ENCODE measurements at places on chromosomes 5 and 9.

GRCh38 chr5:18098691-18099090, 464.4 kb downstream of the TAF11L14 start:
- DNase-seq = no peak

DNA sequence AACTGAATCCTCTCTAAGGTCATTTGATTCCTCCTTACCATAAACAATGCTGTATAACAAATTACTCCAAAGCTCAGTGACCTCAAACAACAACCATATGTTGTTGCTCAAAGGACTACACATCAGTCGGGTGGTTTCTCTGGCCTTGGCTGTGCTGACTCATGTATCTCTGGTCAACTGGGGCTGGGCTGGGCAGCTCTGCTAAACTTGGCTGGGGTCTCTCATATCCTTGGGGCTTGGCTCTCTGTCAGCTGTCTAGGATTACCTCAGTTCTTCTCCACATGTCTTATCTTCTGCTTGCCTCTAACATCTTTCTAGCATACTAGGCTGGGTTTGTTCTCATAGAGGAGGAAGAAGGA, 86.4 kb downstream of the GALNT10 start:
- no peak for DNase-seq

DNA sequence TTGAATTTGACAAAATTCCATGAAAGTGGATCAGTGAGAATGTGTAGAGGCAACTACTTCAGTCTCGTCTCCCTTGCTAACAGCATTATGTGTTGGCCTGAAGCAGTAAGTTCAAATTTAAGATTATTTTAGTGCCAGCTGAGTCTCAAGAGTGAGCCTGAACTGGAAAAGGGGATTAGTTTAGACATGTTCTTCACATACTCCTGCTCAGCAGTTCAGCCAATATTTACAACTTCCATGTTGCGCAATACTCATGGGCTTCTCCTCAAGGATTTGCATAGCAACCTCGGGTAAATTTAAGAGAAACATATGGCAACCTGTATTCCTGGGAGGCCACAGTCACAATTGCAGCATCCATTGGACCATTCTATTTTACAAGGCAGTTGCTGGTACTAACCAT, 553.8 kb downstream of the PTPRD start:
- no peak for DNase-seq

DNA sequence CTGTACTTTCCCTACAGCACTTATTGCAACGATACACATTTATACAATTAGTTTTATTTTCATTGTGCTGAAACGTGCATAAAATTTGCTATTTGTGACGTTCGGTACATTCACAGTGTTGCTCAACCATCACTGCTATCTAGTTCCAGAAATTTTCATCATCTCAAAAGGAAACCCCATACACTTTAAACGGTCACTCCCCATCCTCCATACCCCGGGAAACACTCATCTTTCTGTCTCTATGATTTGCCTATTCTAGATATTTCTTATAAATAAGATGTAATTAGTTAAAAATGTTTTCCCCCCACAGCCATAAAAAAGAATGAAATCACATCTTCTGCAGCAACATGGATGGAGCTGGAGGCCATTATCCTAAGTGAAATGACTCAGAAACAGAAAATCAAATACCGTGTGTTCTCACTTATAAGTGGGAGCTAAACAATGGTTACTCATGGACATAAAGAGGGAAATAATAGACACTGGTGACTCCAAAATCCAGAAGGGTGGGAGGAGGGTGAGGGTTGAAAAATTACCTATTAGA, 40.2 kb upstream of the TEX48 start:
- no peak for DNase-seq

DNA sequence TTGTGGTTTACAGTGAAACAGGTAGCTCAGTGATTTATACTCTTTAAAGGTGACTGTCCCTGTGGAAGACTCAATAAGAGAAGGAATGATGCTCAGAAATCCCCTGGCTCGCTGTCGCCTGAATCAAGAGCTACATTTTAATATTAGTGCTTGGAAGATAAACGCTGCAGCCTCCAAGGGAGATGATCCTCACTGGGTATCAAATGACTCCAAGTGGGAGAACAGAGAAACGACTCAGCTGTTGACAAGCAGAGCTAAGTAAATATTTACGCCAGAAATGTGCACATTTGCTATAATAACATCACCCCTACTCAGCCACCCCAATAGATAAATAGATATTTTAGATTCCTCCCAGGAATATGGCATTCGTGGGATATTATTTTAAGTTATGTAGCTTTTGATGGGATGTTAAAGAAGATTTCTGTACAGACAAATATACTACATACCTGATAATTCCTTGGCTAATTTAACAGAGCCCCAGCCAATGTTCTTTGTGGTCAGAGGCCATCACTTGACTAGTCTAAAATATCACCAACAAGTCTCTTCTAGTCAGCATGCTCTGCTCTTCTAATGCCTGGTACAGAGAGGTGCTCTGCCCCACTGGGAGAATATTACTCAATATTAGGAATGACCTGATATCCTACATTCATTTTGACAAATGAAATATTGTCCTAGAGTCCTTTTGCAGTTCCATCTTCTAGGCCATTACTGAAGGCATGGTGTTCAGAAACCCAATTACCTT, 18.3 kb upstream of the CCDC192 start:
- DNase-seq = no peak

- no peak for DNase-seq
Measured at GRCh38 chr5:115184770-115185169, 15.1 kb upstream of the TRIM36 start.

DNA sequence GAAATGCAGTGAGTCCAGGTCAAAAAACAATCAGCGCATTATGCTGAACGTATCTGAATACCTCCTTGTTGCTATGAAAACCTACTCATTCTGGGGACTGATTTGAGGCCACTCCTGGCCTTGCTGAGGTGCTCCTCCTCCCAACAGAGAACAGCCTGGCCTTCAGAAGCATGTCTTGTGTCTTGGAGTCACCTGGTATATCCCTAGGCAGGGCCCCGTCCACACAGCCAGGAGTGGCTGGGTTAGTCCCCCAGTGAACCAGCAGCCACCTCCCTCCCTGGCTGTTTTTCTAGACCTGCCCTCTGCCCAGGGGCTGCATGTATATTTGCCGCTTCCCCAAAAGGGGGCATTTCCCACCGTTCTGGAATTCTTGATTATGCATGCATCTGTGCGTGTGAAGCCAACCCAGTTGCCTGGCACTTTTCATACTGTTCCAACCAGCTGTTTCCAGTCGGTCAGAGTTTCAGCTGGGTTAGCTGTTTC, 99.2 kb upstream of the SPATA31C2 start:
- DNase-seq = no peak

GRCh38 chr9:115164511-115164974, 46.6 kb upstream of the TNC start:
- no peak for DNase-seq

DNA sequence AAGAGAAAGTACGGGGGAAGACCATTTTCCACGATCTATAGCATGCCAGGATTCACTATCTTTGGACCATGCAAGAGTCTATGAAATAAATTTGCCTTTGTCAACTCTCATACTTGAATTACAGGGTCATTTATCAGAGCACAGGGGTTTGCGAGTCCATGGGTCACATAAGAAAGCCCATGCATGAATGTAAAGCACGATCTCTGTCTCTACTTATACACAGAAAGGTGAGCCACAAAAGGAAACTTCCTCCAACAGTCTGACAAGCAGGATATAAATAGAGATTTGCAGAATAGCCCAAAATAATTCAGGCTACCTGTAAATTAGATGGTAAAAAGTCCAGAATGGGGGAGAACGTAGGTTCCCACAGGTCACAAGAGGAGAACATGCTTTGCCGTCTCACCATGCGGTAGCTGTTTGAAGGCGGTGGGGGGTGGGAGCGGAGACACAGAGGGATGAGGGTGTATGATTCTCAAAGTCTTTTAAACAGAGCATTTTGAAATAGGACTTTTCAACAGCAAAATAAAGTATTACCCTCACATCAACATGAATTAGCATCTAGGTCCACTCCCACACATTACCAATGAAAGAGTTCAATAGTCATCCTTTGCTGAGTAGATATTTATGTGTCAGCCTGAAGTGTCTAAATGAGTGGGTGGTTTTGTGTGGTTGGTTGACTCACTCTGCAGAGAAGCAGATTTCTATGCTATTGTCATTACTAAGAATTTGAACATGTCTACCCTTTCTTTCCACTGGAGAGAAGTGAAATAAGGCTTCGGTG, 279.7 kb downstream of the EBF1 start:
- DNase-seq = no peak

GRCh38 chr9:72022841-72023240, 37.6 kb downstream of the C9orf57 start:
- no peak for DNase-seq

DNA sequence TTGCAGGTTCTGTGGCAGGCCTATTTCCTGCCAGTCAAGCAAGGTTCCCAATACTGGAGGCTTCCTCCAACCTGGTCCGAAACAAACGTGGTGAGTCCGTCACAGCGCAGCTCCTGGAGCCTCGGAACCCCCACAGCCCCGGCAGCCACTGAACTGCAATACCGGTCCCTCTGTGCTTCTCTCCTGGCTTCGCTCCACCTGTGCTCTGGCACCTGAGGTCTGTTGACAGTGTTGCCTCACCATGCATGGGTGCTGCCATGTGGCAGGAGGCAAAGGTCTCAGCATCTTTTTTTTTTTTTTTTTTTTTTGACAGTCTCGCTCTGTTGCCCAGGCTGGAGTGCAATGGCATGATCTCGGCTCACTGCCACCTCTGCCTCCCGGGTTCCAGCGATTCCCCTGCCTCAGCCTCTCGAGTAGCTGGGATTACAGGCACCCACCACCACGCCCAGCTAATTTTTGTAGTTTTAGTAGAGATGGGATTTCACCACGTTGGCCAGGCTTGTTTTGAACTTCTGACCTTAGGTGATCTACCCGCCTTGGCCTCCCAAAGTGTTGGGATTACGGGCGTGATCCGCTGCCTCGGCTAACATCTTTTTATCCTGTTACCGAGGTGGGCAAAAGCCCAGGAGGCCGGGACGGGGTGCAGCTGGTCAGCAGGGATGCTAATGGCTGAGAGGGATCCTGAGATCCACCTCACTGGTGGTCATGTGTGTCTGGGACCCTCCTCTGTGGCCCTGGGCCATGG, 57.1 kb upstream of the RNU6ATAC start:
- DNase-seq = no peak

GRCh38 chr5:68396722-68397121, 181.2 kb downstream of the PIK3R1 start:
- no peak for DNase-seq

- DNase-seq = no peak
Measured at GRCh38 chr5:140038373-140038957, 4.6 kb downstream of the NRG2 start.

DNA sequence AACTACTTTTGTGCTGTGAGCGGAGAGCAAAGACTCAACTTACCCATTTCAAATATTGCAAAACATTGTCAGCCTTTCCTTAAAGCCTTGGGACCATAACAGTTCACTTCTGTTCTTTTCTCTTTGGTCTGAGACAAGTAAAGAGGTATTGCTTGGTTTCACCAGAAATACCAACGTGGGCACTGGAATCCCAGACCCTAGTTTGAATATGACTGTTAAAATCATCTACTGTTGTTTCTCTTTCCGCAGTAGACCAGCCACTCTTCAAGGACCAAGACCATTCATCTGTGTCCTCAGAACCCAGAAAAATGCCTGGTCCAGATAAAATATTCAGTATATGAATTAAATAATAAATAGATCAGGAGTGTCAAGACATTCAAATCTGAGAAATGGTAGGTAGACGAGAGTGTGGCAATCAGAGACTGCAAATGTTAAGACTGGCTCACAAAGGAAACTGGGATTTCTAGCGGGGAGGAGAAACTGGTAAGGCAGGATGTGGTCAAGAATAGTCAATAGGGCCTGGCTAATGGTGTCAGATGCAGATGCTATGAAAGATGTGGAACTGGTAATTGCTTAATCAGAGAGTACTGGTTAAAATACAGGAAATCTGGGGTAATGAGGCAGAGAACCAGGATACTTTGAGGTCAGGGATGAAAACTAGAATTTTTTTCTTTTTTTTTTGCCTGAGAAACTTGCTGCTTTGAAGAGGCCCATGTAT, 82.1 kb upstream of the IL33 start:
- DNase-seq = no peak

DNA sequence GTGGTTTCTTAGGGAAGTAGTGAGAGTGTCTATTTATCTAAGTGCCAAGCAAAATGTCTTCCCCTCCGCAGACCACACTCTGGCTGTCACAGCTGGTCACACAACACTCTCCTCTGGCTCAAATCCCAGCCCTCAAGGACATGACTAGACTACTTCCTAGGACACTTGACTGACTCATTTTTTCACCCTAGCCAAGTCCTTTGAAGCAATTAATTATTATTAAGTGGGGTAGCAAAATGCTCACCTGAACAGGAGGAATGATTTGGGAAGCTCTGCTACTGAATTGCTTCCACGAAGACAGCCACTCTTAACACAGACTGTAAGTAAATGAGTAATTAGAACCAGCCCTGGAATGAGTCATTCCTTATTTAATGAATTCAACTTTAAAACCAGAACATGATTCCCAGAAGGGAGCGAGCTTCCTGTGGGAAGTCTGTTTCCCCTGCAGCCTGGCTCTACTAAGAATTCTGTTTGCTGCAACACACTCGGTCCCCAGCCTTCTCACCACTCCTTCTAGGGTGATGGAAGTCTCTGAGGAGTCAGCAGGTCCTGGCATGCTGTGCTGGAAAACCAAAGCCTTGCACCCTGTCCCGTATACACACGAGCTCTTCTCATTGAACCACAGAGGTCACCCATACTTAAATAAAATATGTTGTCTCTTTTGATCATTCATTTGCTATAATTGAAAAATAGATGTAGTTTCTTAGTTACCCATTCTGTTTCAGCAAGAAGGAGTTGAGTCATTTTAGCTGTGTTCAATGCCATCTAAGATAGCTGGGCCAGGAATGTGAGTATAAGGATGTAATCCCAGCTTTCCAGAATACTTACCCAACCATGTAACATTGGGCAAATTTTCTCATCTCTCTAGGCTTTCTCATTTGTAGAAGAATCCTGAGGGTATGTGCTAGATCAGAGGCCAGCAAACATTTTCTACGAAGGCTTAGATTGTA, 218.6 kb upstream of the RASEF start:
- no peak for DNase-seq

- no peak for DNase-seq
Measured at GRCh38 chr5:136143763-136144162, 11.1 kb downstream of the SMAD5 start.

GRCh38 chr9:12816656-12817101, 41.9 kb downstream of the LURAP1L start:
- no peak for DNase-seq

DNA sequence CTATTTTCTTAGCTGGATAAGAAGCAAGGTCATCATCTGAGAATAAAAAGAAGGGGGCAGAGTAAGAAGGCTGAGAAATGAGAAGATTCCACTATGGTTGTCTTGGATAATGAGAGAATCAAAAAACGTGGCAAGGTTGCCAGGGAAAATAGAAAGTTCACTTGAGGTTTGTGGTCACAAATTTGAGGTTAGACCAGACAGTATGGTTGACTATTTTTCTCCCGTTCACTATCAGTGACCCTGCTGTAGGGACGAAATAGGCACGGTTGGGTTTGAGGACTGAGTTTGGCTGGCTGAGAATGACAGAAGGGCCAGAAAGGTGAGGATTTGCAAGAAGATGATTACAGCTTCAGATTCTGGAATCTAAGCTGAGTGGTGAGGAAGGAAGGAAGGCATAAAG, 266.0 kb upstream of the ZNF462 start:
- no peak for DNase-seq
